NCI-H774 (cell line): ENCODE measurements at places on chromosomes 7 and 10.
A peak's percentile ranks its signal among the peaks of the same experiment; 100 is the strongest.

DNA sequence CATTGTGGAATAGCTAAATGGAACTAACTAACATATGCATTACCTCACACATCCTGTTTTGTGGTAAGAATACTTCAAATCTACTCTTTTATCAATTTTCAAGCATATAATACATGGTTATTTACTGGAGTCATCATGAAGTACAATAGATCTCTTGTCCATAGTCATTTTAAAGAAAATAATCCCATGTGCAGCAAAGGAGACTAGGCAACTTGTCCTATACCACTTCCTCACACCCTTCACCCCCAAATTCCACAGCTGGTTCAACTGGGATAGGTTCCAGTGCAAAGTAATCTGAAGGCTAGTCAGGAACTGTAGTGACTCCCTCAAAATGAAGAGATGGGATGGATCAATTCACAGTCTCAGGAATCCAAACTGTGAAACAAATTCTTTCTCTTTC, 176.1 kb downstream of the SGMS1 start:
- no peak for DNase-seq

DNA sequence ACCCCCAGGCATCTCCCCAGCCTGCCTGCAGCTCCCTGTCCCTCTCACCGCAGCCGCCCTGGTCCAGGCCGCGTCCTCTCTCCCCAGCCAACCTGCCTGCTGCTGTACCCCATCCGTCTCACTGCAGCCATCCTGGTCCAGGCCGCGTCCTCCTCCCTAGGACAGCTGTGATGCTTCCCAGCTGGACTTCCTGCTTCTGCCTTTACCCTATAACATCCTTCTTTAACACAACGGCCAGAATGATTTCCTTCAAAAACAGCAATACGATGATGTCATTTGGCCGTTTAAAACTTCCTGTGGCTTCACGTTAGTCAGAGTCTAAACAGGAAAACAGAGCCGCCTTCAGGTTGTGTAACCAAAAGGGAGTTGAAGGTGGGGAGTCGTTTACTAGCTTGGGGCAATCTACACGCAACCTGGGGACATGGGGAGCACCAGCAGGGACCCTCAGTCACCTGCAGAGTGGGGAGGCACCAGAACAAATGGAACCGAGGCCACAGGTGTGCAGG, 32.2 kb upstream of the ZFAND2A start:
- DNase-seq: no peak

GRCh38 chr10:110413903-110414547, 83.7 kb upstream of the DUSP5 start:
- no peak for DNase-seq

DNA sequence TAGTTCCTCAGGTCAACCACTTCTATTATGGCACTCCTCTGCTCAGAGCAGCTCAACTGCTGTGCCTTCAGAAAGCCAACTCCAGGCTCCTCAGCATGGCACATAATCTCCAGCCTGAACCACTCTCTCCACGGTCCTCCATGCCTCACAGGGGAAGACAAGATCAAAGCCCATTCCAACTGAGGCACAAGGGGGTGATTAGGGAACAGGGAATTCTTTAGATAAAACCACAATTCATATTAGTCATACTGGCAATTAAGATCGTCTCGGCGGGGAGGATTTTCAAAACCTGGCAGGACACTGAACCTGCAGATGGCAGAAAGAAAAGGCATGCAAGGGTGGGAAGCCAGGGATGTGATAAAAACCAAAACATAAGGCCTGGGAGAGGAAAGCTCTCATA, 361.6 kb downstream of the FGFR2 start:
- no peak for DNase-seq

DNA sequence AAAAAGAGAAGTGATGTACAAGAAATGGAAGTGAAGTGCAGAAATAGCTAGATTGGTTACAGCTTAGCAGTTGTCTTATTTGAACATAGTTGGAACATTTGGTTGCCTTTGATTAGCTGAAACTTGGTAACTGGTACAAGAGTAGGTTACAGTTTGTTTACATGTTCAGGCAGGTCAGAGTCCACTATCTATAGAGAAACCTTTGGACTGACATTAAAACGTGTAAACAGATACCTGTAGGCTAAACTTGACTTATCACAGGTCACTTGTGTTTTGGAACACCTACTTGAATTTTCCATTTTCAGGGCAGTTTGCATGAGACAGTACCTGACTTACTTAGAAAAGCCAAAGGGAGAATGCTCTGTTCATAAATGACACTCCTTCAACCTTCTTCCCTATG, 28.5 kb upstream of the CYP2C8 start:
- DNase-seq: no peak

GRCh38 chr7:45026013-45026412, 26.0 kb downstream of the CCM2 start:
- DNase-seq: no peak

- DNase-seq: no peak
These were observed 19.7 kb downstream of the MXI1 start for GRCh38 chr10:110226926-110227641.

DNA sequence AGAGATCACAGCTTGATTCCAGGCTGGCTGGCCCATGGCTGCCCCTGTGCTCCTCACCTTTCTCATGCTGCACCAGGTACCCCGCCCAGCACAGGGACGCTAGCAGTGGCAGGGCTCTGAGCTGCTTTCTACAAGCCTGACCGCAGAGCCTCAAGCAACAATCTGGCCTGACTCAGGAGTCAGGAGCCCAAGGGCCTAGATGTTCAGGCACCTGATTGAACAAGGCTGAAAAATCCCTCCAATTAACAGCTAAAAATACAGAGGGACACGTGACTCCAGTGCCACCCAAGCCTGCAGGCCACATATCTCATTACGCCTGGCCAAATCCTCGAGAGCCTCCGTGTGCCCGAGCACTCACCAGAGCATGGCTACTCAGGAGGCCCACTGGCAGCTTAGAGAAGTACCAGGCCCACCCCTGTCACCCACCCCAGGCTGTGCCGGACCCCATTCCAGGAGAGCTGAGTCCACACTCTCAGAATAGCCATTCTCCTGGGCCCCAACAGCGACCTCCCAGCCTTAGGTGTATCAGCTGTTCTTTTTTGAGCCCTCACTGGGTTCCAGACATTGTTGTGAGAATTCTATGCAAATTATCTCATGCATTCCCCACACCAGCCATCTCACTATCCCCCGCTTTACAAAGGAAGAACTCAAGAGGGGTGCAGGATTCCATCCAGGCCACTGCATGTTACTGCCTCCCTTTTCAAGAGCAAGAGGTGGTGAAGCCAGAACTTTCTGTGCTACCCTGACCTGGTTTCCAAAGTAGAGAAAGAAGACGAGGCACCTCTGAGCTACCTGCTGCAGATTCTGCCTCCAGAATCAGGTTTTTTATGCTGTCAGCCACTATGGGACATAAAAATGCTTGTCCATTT, 98.3 kb downstream of the COL13A1 start:
- no peak for DNase-seq

DNA sequence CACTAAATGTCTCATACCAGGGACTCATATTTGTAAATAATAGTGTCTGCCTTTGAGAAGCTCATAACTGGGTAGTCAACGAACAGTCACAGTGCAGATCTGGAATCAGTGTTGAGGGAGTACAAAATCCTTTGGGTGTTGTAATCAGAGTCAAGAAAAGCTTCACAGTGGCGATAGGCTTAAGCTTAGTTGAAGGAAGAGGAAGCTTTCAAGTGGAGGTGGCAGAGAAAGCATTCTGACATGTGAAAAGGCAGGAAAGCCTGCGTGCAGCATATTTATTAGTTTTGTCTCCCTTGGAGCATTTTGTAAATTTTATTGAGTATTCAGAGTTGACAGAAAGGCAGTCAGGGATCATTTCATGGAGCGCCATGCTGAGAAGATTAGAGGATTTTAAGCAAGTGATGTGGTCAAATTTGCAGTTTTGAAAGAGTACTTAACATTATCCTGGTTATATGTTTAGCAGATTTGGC, 104.9 kb downstream of the ADK start:
- DNase-seq: no peak

GRCh38 chr10:21870849-21871248, 132.7 kb downstream of the DNAJC1 start:
- no peak for DNase-seq

GRCh38 chr10:32943395-32943794, 14.6 kb downstream of the ITGB1 start:
- no peak for DNase-seq

DNA sequence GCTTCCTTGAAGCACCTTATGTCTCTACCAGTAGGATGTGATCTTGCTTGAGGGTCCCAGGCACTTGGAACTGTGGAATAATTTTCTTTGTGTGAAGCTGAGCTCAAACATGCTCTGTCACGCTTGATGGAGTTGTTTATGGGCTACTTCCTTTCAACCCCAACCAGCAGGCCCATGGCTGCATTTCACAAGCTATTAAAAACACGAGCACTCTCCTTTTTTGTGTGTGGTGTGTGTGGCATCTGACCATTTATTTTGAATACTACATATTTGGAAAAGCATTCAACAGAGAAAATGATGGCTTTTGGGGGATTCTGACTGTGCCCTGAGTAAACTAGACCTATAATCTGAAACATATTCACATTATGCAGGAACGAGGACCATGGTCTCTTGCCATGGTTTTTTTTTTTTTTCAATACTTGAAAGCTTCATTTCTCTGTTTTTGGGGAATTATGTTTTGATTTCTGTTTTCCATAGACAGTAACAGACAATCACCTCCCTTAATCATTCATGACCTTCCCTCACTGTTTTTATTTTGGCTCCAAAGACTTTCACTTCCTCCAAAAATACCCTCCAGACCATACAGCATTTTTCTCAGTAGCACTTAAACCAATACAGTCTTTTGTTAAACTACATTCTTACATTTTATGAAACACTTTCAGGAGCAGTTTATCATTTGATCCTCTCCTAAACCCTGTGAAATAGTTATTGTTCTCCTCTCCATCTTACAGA, 233.6 kb upstream of the BMPER start:
- no peak for DNase-seq

GRCh38 chr10:63052083-63052482, 81.0 kb upstream of the NRBF2 start:
- DNase-seq: no peak

GRCh38 chr10:94238006-94238617, 124.6 kb downstream of the NOC3L start:
- DNase-seq: no peak

- no peak for DNase-seq
These were observed 49.2 kb downstream of the MKX start for GRCh38 chr10:27696466-27696865.

DNA sequence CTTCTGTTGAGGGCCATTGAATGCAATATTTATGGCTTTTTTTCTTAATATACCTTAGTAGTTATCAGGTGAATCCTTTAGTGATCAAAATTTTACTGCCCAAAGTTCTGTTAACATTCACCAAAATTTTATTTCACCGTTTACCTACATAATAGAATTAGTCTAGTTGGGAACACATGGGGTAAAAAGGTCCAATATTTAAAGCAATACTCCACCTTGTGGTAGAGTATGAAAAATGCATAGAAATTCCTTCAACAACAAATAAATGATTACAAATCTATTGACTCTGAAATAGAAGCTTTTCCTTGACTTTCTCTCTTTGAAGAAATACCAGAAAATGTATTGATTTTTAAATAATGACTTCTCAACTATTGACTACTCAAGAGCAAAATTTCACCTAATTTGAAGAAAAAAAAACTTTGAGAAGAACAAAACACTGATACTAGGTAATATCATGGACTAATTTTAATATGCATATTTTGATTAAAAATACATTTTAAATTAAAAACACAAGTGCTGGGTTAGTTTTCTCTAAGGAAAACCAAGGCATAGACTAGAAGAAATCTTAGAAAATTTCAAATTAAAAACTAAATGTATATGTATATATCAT, 43.3 kb downstream of the POLR1F start:
- DNase-seq: peak; percentile 44

GRCh38 chr10:21515361-21516241, 9.9 kb downstream of the SKIDA1 start:
- DNase-seq: no peak

- no peak for DNase-seq
These were observed 3.7 kb downstream of the LAMTOR4 start for GRCh38 chr7:100152404-100152803.

GRCh38 chr7:90605055-90605454, 8.9 kb downstream of the CDK14 start:
- peak; percentile 46 for DNase-seq

- DNase-seq: no peak
These were observed 448.0 kb upstream of the ANKRD30A start for GRCh38 chr10:36677431-36677768.

DNA sequence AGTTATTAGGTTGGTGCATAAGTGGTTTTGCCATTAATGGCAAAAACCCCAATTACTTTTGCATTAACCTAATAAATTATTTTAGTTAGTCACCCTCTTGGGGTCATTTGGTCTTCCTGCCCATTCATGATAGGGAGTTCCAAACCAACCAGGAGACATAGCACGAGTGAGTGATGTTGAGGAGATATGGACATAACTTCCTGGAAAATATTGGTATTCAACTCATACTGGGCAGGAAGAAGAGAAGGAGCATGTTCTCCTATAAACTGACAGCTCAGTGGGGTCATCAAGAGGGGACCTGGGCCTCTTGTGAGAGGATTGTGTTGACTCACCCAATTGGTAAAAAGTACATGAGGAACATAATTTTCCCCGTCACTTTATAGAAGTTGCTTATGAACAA, 23.7 kb downstream of the SPAG6 start:
- no peak for DNase-seq

DNA sequence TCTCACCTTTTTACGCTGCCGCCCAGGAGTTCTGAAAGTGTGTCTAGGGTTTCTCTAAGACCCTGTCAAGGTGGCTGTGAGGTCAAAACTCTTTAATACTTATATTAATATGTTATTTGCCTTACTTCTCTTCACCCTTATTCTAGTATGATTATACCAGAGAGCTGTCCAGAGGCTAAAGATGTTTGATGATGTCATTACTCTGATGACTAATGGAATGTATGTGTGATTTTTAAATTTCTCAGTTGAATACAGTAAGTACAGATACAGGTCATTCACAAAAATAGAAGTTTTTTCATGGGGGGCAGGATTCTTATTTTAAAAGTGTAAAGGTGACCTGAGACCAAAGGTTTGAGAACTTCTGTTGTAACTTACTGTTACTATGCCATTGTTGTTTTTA, 150.6 kb upstream of the FOXP2 start:
- no peak for DNase-seq

DNA sequence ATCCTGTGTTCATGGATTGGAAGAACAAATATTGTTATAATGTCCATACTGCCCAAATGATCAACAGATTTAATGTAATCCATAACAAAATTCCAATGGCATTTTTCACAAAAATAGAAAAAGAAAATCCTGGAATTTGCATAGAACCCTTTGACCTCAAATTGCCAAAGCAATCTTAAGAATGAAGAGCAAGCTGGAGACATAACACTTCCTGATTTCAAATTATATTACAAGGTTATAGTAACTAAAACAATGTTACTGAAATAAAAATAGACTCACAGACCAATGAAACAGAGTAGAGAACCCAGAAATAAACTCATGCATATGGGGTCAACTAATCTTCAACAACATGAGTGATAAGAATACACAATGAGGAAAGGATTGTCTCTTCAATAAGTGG, 302.5 kb downstream of the PHTF2 start:
- DNase-seq: no peak

- DNase-seq: no peak
These were observed 1.0 kb upstream of the ENO4 start for GRCh38 chr10:116848032-116848943.
